ENCODE measurements at places on chromosomes 12 and 14. TPM values are rescaled to one million over a fixed set of nuclear protein-coding genes. Genes with fewer than 3 reads are reported as not detected.

GPX2 gene
- not detected for total RNA-seq

THAP2 gene
- total RNA-seq: 2.6 TPM

RPGRIP1 gene
- total RNA-seq: not detected

FGD4 gene
- total RNA-seq: 47.5 TPM

- DNase-seq: no peak
Measured at GRCh38 chr12:1161197-1161596, 170.2 kb downstream of the ERC1 start.

GRCh38 chr14:34498684-34499412 lies 36.8 kb upstream of the SPTSSA start:
- no peak for DNase-seq

DNA sequence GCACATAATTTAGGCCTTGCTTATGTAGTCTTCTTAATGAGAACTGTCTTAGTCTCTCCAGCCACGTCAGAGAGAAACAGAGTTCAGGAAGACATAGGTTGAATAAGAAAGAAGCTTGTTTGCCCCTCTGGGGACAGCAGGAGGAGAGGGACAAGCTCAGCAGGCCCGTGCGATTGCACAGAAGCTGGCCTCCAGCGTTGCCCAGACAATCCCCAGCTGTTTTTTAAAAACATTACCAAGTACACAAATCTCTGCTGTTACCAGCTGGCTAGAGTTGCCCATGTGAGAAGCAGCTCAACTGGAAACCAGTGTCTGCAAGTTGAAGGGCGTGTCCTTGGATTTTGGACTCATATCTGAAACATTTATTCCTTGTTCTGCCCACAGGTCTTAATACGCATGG lies 232.6 kb downstream of the EFCAB11 start:
- no peak for DNase-seq

DNA sequence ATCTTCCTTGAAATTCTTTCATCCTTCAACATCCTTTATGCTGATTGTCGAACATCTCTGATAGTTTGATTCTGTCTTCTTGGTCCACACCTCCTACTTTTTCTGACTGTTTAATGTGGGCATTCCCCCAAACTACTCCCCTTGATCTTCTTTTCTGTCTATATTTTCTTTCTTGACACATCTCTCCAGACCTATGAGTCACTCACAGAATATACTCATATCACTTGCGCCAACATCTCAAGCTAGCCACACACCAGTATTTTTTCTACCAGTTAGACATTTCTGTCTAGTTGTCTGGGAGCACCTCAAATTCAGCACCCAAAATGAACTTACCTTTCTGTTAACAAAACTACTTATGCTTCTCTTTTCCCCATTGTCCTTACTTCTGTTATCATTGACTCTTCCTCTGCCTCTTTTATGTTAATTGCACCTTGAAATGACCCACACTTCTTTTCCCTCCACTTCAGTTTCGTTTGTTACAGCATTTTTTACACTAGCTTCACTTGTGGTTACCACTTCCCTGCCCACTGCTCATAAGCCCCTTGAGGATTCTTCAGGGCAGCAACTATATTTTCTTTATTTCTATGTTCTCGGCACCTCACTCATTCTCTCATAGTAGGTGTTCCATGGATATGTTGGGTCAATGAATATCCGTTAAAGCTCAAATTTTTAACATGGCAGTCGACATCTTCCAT lies 33.5 kb downstream of the TSHR start:
- no peak for DNase-seq

- DNase-seq: no peak
Measured at GRCh38 chr12:19741132-19741489, 301.8 kb downstream of the AEBP2 start.

- DNase-seq: no peak
Measured at GRCh38 chr14:20555845-20556244, 5.0 kb downstream of the RNASE9 start.
